Right atrium auricular region (tissue), 2 donors: ENCODE measurements at places on chromosomes 4 and X. TPM values are rescaled to one million over a fixed set of nuclear protein-coding genes. Genes with fewer than 3 reads are reported as not detected.

DNA sequence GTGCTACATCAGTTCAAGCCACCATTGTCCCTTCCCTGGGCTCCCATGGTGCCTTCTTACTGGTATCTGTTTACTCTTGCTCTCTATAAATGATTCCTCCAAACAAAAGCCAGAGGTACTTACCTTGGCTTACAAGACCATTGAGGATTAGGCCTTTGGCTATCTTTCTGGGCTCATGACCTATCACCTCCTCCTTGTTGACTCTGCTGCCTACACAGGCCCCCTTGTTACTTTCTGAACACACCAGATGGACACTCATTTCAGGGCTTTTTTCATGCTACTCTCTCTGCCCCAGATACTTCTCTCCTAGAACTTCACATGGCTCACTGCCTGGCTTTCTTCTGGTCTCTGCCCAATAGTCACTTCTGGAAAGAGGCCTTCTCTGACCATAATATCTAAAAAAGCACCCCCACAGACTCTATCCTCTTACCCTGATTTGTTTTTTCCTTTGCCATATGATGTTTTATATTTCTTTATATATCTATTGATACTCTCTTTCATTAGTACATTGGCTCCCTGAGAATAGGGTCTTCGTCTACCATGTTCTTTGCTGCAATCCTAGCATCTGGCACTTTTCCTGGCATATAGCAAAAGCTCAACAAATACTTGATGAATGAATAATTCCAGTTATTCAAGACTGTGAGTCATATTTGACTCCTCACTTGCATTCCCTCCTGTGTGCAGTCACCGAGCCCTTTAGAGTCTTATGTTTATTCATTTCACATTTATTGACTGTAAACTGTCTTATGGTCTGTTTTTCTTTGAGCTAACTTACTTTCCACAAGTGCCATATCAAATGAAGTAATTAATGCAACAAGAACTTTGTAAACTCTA lies 27.1 kb upstream of the TAPT1 start:
- DNase-seq: no peak

DNA sequence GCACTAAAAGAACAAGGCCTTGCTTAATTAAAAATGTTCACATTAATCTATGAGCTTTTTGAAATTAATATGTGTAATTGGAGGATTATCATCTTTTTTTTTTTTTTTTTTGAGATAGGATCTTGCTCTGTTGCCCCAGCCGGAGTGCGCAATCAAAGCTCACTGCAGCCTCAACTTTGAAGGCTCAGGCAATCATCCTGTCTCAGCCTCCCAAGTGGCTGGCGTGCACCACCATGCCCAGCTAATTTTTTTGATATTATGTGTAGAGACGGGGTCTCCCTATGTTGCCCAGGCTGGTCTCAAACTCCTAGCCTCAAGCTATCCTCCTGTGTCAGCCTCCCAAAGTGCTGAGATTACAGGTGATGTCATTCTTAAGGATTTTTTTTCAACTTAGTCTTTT lies 20.0 kb downstream of the PRPS1 start:
- DNase-seq: no peak

DNA sequence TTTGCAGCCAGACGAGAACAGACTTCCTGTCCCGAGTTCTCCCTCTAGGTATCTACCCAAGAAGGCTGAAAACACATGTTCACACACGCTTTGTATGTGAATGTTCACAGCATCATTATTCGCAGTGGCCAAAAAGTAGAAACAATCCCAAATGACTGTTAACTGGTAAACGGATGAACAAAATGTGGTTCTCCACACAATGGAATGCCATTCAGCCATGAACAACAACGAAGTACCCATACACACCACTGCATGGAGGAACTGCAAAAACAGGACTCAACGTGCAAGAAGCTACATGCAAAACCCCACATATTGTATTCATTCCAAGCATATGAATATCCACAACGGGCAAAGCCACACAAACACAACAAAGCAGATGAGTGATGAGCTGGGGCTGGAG lies 45.0 kb downstream of the PDHA1 start:
- DNase-seq: peak; percentile 16

DNA sequence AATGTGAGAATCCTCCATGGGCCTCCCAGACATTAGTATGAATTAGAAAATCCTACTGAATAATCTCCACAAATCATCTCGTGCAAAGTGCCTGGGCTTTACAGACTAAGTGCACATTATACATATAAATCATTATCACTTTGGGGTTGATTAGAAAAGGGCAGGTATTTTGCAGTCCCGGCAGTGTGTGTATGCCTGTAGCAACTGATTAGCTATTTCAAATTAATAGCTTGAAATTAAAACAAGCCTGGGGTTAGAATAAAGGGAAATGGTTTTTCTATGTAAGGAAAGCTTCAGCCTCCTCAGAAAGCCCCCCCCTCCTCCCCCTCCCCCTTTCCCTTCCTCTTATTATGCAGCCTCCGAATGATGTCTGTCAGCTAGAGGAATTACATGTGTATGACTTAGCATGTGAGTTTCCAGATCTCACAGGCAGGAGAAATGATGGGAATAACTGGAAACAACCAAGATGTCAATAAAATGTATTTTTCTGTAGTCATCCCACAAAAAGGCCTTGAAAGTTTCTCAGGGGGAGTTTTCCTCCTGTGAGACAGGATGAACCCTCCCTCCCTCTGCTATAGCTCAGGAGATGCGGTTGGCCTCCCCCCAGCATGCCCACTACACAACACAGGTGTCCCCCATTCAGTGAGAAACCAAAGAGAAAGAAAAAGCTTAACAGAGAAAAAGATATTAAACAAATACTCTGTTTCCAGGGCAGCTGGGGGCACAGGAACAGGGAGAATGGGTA lies 41.2 kb upstream of the RASGEF1B start:
- DNase-seq: no peak

- no peak for DNase-seq
Measured at GRCh38 chr4:76755756-76756155, 142.2 kb downstream of the SOWAHB start.

Gene CXorf65
- not detected for total RNA-seq

DNA sequence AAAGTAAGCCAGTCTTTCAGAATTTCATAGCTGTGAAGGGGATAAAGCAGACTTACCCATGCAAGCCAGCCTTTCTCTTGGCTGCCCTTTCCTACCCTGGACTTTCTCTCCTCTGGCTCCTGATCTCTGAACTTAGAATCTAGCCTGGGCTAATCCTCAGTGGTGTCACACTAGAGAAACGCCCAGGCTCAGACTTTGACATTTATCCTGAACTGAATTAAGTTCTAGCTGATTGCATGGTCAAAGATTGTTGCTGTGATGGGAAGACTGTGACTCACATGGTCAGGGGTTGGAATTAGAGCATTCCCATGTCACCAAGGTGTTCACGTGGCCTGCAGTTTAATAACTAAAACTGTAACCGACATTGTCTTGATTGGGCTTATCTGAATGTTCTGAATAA lies 469.5 kb upstream of the FAT1 start:
- DNase-seq: no peak

DNA sequence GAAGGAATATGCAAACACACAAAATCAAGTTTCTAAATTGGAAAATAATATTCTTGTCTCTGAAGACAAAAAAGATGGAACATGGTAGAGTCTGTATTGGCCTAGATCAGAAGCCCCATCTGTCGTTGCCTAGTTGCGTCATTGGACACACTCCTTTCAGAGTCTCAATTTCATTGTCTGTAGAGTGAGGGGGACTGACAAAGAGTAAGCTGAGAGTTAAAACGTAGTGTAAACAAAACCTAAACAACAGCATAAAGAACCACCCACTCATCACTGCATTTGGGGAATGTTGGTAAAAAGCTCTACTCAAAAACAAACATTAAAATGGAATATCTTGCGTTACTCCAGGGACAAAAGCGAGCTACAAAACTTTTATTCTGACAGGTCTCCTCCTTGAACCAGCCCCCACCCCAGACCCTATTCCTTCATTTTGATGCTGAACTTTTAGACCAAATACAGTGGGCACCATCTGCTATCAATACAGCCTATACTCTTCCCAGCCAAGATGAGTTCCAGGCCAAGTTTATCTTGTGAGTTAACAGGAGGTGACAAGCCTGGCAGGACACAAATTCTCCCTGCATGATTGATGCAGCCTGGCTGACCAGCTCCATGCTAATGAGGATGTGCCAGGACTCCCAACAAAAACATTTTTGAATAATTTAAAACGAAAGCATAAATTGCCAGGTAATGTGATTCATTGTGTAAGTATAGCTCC lies 125.2 kb downstream of the COL25A1 start:
- DNase-seq: no peak
